Bronchial smooth muscle cell (primary cell): ENCODE measurements at places on chromosomes 16 and 17. TPM values are rescaled to one million over a fixed set of nuclear protein-coding genes. Genes with fewer than 3 reads are reported as not detected.

AOC3 gene
- total RNA-seq: 0.16 and 1.9 TPM in 2 replicates

OTOP3 gene
- total RNA-seq: not detected in 2 replicates

TMEM100 gene
- 0.09 and 2.8 TPM in 2 replicates for total RNA-seq

KRTAP3-1 gene
- not detected in 2 replicates for total RNA-seq

SPN gene
- under 0.01 TPM in 1 of 2 replicates, not detected in the other for total RNA-seq

MRTFB gene
- 3.8 and 4.3 TPM in 2 replicates for total RNA-seq

GPR142 gene
- 0.16 TPM in 1 of 2 replicates, not detected in the other for total RNA-seq

GNAO1 gene
- total RNA-seq: 0.09 TPM in 1 of 2 replicates, not detected in the other

KRTAP2-3 gene
- total RNA-seq: not detected in 2 replicates

KRT25 gene
- total RNA-seq: not detected in 2 replicates

METTL9 gene
- total RNA-seq: 77.9 and 189 TPM in 2 replicates

SP6 gene
- under 0.01 TPM in 2 replicates for total RNA-seq

HES7 gene
- total RNA-seq: not detected in 2 replicates

GLG1 gene
- total RNA-seq: 141 and 145 TPM in 2 replicates

STH gene
- total RNA-seq: not detected in 2 replicates

MARCHF10 gene
- total RNA-seq: under 0.01 TPM in 1 of 2 replicates, not detected in the other

HOXB3 gene
- total RNA-seq: 3.8 and 10.2 TPM in 2 replicates

GJC1 gene
- 10.2 and 12.6 TPM in 2 replicates for total RNA-seq

TEX19 gene
- under 0.01 TPM in 1 of 2 replicates, not detected in the other for total RNA-seq

CES3 gene
- 0.17 and 0.95 TPM in 2 replicates for total RNA-seq

CHRNE gene
- total RNA-seq: 0.47 and 1.2 TPM in 2 replicates

CCT6B gene
- total RNA-seq: 1.5 and 4.1 TPM in 2 replicates

LRRC36 gene
- total RNA-seq: 0.32 TPM in 1 of 2 replicates, not detected in the other

TOM1L1 gene
- total RNA-seq: 2.0 and 7.1 TPM in 2 replicates

SGCA gene
- 0.26 and 0.47 TPM in 2 replicates for total RNA-seq

MMP25 gene
- under 0.01 TPM in 1 of 2 replicates, not detected in the other for total RNA-seq

RTN4RL1 gene
- 0.43 and 0.47 TPM in 2 replicates for total RNA-seq

BTBD17 gene
- not detected in 2 replicates for total RNA-seq

SMPD3 gene
- under 0.01 and 0.09 TPM in 2 replicates for total RNA-seq

KRT27 gene
- total RNA-seq: not detected in 2 replicates

MVP gene
- 549 and 610 TPM in 2 replicates for total RNA-seq

CFAP97D1 gene
- not detected in 2 replicates for total RNA-seq
